ENCODE measurements at places on chromosomes 16 and 17.

- no peak for DNase-seq
Observed at GRCh38 chr17:17526369-17526768, 30.2 kb upstream of the RASD1 start.

GRCh38 chr16:70703041-70703834 is 17.4 kb upstream of the MTSS2 start:
- DNase-seq, result no peak

GRCh38 chr17:67217446-67217845 is 27.6 kb downstream of the HELZ start:
- no peak for DNase-seq

- no peak for DNase-seq
Observed at GRCh38 chr16:307691-308312, 24.8 kb downstream of the PDIA2 start.

- DNase-seq, result no peak
Observed at GRCh38 chr17:81510785-81511553, 1.6 kb downstream of the ACTG1 start.

DNA sequence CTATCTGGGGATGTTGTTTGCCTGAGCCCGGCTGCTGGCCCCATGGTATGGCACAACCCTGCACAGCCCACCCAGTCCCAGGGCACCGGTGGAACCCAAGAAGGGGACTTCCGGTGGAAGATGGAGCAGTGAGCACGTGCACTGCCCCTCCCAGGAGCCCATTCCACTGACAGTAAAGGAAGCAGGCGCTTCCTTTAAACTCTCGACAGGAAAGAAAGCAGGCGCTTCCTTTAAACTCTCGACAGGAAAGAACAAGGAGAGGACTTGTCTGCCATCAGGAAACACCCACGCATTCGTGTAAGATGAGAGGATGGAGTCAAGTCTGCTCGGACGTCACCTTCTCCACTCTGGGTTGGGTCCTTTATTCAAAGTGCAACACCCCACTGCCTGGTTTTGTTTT is 53.7 kb downstream of the IL21R start:
- DNase-seq, result peak; percentile 61

DNA sequence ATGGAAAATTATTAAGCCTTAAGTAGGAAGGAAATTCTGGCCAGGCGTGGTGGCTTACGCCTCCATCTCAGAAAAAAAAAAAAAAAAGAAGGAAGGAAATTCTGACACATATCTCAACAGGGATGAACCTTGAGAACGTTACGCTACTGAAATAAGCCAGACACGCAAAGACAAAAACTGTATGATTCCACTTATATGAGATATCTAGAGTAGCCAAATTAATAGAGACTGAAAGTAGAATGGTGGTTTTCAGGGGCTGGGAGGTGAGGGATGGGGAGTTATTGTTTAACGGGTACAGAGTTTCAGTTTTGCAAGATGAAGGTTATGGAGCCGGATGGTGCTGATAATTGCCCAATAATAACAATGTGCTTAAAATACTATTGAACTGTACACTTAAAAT is 16.2 kb upstream of the HNF1B start:
- no peak for DNase-seq

- DNase-seq, result no peak
Observed at GRCh38 chr17:33007186-33007585, 15.5 kb downstream of the SPACA3 start.

DNA sequence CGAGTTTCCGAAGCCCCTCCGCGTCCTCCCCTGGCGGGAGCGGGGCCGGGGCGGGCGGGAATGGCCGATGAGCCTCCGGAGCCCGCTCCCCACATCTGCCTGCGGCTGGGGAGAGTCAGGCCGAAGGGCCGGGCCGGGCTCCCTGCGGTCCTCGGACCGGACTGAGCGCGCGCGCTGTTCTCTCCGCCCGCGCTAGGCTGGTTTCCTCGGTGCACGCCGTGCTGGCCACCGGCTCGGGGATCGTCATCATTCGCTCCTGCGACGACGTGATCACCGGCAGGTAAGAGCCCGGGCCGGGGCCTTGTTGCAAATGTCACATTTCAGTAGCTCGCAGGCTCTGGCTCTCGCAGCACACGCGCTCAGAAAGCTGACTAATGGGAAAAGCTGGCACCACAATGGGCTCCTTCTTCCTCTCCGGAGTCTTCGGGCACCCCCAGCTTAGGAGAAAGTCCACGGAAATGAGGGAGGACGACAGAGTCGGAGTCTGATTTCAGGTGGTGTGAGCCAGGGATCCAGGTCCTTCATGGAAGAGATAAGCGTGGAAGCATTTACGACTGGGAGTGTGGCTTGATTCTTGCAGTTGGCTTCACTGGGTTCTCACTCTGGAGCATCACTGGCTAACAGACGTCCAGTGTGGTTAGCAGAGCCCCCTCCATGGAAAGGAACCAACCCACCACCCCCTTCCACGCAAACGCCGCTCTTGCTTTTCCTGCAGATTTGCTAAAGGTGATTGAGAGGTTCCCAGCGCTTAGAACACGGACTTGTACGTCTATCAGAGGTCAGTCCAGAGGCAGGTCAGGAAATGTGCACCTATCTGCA is 715 bp downstream of the TLCD3A start:
- no peak for DNase-seq

DNA sequence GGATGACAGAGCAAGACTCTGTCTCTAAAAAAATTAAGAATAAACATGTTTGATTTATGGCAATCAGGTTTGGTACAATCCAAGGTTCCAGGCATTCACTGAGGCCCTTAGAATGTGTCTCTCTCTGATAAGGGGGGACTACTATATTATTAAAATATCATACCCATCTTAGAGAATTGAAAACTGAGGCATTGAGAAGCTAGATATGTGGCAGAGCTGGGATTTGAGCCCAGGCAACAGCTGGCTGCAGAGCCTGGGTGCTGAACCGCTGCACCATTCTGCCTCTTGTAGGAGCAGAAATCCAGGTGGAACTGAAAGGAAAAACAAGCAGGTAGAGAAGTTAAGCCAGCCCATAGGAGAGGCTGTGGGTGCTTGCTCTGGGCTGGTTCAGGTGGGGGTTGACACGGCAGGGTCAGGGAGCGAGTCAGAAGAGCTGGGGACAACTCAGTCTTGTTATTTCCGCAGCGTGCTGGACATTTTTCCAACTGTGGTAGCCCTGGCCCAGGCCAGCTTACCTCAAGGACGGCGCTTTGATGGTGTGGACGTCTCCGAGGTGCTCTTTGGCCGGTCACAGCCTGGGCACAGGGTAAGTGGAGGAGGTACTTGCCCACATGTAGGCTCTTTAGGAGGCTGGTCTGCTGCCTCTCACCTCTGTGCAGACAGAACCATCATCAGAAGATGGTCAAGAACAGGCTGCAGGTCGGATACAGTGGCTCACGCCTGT is 62.5 kb downstream of the WIPI1 start:
- no peak for DNase-seq

DNA sequence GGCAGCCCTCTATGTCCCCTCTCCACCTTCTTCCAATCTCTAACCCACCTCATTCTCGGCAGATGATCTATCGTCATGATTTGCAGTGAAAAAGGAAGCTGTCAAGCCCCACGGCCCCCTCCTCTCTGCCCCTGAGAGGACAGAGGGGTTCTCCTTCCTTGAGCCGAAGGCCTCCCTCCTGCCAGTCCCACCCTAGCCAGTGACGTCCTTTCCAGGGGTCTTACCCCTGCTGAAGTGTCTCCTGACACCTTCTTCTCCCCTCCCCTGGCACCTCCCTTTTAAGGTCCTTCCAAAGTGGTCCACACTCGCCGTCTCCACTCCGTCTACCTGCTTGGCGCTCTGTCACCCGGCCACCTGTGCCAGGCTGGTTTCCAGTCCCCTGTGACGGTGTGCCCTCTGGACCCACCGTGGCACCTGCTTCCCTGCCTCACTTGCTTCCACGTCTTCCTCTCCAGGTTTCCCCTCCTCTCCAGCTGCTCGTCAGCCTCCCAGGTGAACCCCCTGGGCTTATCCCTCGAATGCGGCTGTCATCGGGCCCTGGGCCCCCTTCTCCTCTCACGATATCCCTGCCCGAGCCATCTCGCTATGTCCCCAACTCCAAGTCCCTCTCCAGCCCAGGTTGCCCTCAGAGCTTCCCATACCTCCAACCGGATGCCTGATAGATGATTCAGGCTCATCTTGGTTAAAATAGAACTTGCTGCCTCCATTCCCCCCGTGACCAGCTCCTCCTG is 5.7 kb downstream of the CCDC102A start:
- no peak for DNase-seq

DNA sequence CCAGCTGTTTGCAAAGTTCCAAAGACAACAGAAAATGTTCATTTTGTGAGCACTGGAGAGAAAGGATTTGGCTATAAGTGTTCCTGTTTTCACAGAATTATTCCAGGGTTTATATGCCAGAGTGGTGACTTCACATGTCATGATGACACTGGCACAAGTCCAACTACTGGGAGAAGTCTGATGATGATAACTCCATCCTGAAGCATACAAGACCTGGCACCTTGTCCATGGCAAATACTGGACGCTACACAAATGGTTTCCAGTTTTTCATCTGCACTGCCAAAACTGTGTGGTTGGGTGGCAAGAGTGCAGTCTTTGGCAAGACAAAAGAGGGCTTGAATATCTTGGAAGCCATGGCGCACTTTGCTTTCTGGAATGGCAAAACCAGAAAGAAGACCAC is 385.0 kb downstream of the CDH11 start:
- DNase-seq, result no peak

- DNase-seq, result no peak
Observed at GRCh38 chr17:17125136-17126084, 80.7 kb downstream of the PLD6 start.

DNA sequence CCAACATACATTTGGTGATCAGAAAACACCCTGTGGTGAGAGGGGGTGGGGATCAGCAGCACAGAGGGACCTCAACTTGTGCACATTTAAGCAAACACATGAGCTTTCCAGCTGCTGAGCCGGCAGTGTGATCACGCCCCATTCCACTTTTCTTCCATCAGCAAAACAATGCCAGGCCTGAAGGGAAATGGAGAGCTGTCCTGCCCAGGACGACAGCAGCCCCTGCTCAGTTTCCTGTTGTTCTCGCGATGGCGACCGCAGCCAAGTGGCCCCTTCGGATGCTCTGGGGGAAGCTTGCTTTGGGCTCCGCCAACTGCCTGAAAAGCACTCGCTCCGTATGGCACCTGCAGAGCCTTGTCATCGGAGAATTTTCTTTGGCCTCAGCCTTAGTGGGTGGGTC is 272.3 kb downstream of the FOXL1 start:
- DNase-seq, result no peak

- no peak for DNase-seq
Observed at GRCh38 chr17:46026166-46027047, 27.4 kb downstream of the STH start.

DNA sequence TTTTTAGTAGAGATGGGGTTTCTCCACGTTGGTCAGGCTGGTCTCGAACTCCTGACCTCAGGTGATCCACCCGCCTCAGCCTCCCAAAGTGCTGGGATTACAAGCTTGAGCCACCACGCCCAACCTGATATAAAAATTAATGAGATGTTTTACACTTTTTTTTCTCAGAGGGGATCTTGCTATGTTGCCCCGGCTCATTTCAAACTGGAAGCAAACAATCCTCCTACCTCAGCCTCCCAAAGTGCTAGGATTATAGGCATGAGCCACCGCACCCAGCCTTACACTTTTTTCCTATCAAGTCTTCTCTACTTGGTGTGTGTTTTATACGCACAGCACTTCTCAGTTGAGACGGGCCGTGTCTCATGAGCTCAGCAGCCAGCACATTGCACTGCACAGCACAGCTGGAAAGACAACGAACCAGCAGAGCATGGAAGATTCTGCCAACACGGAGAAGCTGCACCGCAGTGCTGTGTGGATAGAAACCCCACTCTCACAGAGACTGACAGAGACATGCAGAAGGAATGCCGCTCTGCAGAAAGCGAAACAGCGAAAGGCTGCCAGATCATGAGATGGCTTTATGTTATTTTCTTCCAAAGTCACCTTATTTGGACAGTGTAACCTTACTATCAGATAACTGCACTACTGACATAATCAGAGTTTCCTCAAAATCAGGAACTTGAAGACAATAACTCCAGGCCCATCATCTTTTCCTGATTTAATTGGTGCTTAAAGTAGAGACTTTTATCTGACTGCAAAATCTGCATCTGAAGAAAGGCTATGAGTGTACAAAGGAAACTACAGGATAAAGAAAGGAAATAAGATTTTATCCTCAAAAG is 6.5 kb upstream of the QRICH2 start:
- DNase-seq, result no peak
